NCI-H345 (cell line): ENCODE measurements at places on chromosomes 4 and X.

GRCh38 chr4:6619466-6620255 lies 20.8 kb upstream of the MRFAP1 start:
- no peak for DNase-seq

- DNase-seq, result peak; percentile 56
These were observed 34.7 kb downstream of the SORCS2 start for GRCh38 chr4:7227008-7227407.

- DNase-seq, result no peak
These were observed 439.2 kb downstream of the PCDH10 start for GRCh38 chr4:133588306-133588705.

DNA sequence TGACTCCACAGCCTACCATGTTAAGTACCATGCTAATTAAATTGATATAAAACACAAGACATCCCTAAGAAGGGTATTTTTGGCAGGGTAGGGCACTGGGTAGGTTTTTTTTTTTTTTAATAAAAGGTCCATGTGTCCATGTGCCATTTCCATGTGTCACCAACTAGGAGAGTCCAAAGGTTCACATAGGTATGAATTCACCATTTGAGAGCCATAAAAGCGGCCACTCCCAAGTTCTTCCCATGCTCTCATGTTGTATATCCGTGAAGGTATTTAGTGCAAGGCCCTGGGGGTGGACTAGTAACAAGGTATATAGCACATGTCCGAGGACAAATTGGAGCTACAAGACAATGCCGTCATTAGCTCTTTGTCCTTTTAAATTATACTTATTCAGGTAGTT lies 107.3 kb downstream of the PDE5A start:
- no peak for DNase-seq

GRCh38 chrX:44945736-44946135 lies 72.7 kb downstream of the KDM6A start:
- DNase-seq, result no peak

DNA sequence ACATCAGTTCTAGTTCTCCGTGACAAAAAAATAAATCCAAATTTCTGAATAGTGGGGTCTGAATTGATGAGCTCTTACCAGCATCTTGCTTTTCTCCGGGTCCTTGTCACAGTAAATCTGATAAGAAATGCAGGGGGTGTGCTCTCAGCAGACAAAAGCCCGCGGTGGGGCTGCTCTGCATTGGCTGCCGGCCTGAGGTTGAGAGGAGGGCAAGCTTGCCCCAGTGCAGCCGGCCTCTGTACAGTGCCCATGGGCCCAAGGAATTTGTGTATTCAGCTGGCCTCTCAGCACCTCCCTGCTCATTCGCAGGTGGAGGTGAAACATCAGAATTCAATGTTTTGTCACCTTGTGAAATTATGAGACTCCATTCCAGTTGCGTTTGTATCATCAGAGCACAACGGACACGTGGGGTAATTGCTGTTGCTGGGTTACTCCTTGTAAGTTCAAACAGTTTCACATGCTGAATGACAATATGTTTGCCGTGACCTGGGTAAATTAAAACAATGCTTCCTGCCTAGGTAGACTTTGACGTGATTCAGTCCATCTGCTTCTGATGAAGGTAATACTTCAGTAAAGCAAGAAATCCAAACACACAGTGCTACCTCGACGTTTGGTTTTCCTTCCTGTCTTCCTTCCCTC lies 596.4 kb downstream of the MID1IP1 start:
- peak; percentile 61 for DNase-seq

GRCh38 chr4:106801386-106801785 lies 234.7 kb downstream of the DKK2 start:
- DNase-seq, result no peak

GRCh38 chr4:7677086-7677485 lies 242.4 kb upstream of the PSAPL1 start:
- no peak for DNase-seq
